Stimulated activated CD4-positive, alpha-beta T cell treated with anti-CD3 and anti-CD28 coated beads, TNF-alpha, amount 100 ng/mL, for 4 hours (primary cell): ENCODE measurements at places on chromosomes 4 and X.

DNA sequence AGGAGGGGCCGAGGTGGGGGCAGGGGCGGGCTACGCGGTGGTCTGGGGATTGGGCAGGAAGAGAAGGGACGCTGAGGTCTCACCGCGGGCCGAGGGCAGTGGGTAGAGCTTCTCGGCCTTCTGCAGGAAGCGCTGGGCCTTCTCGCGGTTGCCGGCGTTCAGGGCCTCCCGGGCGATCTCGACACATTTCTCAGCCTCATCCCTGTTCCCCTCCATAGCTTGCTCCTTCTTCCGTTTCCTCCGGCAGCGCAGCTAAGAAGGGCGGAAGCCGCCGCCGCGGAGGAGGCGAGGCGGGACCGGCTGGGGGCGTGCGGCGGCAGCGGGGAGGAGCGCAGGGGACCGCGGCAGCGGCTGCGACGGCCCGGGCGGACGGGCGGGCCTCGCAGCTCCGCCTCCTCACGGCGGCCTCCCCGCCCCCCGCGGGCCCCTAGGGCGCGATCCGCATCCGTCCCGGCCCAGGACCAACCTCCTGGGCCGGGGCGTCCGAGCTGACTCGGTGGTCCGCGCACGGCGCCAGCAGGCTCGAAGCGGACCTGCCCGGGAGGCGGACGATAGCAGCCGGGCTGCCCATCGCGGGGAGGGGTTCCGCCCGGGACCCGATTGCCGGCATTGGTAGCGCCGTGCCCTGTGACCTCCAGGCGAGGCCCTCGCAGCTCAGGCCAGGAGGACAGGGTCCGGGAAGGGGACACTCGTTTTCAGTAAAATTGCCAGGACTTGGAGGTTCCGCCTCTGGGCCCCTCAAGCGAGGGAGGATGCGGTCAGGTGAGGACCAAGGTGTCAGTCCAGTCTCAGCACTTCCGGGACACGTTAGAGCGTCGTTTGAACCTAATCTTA lies at the start of gene DNAJB14:
DNAJB14 (minus strand) TSS at position 263 of the 834 bp plus-strand sequence; CDS start at position 216, 47 bp downstream.
- DNase-seq, result peak; percentile 67

GRCh38 chr4:15955670-15956069 lies 7.3 kb downstream of the FGFBP2 start:
- DNase-seq, result no peak

DNA sequence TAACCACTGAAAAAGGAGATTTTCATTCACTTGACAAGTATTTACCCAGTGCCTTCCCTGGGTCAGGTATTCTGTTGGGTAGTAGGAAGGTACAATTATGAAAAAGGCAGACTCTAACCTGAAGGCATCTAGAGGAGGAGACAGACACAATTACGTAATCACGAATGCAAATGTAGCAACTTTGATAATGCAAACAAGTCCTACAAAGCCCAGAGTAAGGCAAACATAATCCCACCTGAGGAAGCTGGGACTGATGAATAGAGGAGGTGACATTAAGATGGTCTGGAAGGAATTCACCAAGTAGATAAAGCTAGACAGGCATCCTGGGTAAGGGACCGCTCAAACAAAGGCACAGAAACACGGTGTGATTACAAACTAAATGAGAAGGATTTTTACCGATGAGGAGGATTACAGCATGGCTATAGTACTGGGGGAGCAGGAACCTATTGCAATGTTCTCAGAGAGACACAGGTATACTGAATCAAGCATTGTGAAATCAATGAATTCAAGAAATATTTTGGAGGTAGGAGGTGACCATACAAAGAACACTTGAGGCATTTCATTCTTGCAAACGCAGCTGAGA lies 37.1 kb downstream of the TMEM150C start:
- no peak for DNase-seq

DNA sequence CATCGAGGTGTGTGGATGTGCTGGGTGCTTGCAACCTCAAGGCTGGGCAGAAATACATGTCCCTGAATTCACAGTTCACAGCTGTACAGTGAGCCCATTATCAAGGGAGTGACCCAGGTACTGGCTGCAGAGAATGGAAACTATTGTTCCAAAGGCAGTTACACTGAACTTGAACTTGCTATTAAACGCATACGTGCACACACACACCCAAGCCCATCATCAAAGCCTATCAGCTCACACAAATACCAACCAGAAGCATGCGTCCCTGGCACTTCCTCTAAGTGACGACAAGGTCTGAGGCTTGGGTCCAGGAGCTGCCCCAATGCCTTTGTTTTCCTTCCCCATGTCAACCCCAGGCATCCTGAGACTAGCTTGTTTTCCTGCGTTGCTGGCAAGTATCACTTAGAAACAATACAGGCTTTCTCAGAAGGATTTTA lies 88.6 kb downstream of the IRF2 start:
- no peak for DNase-seq

DNA sequence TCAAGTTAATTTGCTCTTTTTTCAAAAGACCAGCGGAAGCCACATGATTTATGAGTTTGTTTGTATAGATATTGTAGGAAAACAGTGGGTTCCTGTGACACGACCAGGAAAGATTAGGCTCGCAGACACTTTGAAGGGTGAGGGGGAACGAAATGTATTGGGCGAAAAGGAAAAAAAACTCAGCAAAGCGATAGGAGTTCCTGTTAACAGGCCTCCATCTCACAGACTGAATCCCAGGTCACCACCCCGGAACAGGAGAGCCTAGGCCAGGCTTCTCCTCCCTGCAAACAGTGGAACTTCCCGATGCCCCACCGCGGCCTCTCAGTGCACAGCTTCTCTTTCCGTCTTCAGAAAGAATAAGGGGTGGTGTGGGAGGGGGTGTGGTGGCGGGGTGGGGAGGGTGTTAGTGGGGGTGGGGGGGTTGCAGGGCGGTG lies 181.8 kb upstream of the GPRIN3 start:
- DNase-seq, result no peak

DNA sequence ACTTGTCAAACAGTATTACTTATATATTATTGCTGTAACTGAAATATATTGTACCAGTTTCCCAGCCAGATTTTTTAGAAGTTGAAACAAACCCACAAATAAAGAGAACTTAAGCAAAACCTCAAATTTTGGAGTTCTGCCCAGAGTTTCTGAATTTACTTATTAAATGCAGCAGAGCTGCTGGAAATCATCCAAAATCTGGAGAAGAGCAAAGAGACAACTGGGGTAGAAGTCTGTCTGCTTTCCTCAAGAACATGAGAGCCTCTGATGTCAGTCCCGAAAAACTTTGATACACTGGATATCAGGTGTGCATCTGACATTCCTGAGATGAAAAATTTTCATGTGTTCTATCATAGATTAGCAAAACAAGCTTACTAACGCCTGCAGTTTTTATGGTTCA lies 325.9 kb downstream of the NR3C2 start:
- no peak for DNase-seq

- no peak for DNase-seq
Measured at GRCh38 chr4:20109391-20109790, 142.3 kb upstream of the SLIT2 start.

DNA sequence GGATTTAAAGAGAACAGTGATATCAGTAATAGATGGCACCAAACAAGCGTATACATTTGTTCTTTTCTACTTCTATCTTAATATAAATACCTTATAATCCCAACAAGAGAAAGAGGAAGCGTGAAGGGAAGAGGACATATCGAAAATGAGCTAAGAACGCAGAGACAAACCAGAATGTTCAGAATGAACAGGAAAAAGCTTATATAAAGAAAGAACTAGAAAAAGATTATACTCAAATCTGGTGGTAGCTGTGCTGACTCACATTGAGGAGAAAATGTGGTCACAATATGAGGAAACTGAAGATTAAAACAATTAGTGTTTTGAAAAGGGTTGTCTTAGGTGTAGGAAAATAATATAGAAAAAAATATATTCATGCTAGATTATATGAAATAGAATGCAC lies 2.0 kb upstream of the GPR34 start:
- no peak for DNase-seq

GRCh38 chrX:133359466-133359865 lies 55.8 kb downstream of the GPC4 start:
- no peak for DNase-seq
